MCF 10A (cell line): ENCODE measurements at places on chromosomes 12 and 14. TPM values are rescaled to one million over a fixed set of nuclear protein-coding genes. Genes with fewer than 3 reads are reported as not detected.

DNA sequence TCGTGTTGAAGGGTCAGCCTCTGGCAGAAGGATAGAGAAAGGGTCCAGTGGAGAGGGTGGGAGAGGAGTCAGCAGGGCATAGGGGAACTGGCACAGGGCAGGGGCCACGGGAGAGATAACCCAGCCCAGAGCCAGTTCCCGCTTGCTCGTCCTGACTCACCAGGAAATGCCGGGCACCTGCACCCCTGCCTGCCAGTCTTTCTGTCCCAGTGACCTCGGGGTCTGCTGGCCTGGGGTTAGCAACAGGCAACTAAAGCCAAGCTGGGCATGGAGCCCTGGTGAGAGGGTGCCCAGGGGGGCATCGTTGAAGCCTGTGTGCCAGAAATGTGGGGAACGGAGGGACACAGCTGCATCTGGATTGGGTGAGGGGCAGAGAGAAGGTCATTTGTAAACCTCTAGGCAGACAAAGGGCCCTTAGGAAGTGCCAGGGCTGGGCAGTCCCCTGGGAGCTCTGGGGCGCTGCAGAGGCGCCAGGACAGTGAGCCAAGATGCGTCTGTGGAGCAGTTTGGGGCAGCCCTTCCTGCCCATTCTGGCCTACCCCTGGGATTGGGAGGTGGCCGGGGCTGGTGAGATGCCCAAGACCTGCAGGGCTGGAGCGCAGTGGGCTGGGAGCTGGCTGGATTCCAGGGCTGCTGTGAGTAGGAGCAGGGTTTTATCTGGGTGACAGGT, 5.5 kb downstream of the TNFAIP2 start:
- DNase-seq = peak; percentile 85

The DYRK4 gene
- total RNA-seq = 77.9 and 87.1 TPM in 2 replicates

DNA sequence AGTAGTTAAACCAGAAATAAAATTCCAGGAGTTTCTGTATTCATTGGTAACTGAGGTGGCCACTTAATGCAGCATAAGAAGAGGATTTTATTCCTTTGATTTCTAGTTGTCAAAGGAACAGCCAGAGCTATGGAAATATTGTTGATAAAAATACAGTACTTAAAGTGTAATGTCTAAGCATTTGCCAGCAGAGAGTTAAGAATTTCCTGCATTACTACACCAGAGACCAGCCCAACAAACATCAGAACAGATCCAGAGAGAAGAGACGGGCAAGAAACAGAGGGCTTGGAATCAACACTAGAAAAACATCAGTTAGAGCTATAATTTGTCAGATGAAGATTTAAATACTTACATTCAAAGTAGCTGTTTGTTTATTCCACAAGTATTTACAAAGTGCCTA, 77.9 kb downstream of the ST8SIA1 start:
- DNase-seq = no peak

- peak; percentile 72 for DNase-seq
These were observed 138.5 kb downstream of the ESRRB start for GRCh38 chr14:76514213-76514998.

The C1R gene
- total RNA-seq = 13.1 and 16.7 TPM in 2 replicates

DNA sequence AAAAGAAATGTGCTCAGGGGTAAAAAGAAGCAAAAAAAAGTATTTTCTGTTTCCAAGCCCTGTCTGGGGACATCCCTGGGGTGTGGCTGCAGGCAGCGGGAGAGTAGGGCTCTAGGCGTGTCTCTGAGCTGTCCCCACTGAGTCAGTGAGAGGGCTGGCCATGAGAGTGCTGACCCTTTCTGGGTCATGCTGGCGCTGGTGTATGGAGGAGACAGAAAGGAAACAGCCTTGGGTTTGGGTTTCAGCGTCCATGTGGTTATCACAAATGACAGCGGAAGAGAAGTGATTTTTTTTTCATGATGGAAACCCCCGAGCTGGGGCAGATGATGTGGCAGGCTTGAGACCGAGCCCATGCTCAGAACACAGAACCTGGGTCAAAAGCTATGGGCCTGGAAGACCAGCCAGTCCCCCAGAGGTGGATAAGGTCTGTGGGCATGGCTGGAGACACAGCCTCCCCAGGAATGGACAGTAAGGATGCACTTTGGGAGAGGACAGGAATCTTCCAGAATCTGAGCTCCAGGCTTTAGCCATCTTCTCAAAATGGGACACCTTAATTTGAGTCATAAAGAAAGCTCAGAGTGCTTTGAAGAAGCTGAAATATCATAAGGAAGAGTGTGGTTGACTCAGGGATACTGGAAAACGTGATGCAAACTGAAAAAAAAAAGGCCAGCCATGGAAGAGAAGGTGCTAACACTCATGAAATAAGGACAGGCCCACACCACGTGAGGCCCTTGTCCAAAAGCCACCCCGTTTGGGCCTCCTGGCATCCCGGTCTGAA, 36.2 kb downstream of the SYNE3 start:
- peak; percentile 66 for DNase-seq

- no peak for DNase-seq
These were observed 8.4 kb downstream of the CKAP4 start for GRCh38 chr12:106239241-106239950.

The TPCN1 gene
- total RNA-seq = 42.7 and 43.0 TPM in 2 replicates

GRCh38 chr12:42893803-42894202, 304.3 kb upstream of the PRICKLE1 start:
- DNase-seq = no peak

DNA sequence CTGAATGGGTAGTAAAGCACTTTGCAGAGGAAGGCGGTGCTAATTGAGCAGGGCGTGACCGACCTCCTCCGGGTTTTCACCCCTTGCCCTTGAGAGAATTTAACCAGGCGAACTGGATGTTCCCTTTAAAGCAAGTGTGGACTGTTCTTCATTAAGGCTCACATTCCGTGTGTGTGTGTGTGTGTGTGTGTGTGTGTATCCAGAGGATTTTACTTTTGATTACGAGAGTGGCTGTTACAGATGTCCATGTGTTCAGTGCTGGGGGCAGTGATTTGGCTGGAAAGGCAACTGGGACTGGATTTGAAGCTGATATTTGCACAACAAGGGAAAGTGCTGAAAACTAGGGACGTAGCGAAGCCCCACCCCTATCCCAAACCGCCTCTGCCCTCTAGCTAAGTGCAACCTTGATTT, 2.2 kb downstream of the TMEM132C start:
- DNase-seq = no peak

The KIF26A gene
- total RNA-seq = 0.26 and 0.39 TPM in 2 replicates

GRCh38 chr12:107288414-107289127, 195.2 kb upstream of the CRY1 start:
- no peak for DNase-seq

The SOCS4 gene
- 24.6 and 29.6 TPM in 2 replicates for total RNA-seq

DNA sequence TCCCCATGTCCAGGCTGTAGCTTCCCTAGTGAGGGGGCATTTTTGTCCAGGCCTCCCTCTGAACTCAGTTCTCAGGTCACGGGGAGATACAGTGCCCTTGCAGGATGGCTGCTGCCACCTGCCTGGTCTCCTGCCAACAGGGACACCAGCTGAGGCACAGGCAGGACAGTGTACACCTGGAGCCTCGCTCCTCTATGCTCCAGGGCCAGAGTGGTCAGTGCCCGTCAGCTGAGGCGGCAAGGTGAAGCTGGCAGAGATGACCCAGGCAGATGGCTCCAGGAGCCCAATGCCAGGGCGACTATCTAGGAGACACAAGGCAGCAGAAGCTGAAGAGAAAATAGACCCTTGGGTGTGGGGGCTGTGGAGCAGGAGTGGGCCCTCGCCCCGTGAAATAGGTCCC, 12.6 kb downstream of the TUBA1C start:
- DNase-seq = no peak

- DNase-seq = no peak
These were observed 389.2 kb downstream of the RAD51B start for GRCh38 chr14:68208626-68209317.

DNA sequence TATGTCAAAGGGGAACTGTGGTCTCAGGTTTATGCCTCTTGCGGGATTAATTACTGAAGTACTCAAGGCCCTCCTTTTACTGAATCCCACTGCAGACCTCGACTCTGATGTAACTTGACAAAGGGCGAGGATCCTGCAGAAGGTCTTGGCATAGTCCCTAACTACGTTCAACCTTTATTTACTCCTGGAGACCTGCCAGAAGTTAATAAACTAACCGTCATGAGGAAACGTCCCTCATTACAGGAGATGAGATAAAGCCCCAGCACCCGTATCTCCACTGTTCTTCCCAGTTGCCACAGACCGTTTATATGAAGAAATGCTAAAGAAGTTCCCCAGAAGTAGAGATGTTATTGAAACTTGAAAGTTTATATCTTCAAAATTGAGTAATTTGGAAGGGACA, 190.9 kb downstream of the ETV6 start:
- no peak for DNase-seq
